Pancreas (tissue), 10 donors: ENCODE measurements at places on chromosomes 7 and 10. TPM values are rescaled to one million over a fixed set of nuclear protein-coding genes. Genes with fewer than 3 reads are reported as not detected.
A peak's percentile ranks its signal among the peaks of the same experiment; 100 is the strongest.

- no peak for DNase-seq
- H3K4me1 ChIP-seq: peaks cover 6% of the 10 kb centered on the region
- no peaks in the 10 kb centered on the region for H3K36me3 ChIP-seq
- H3K4me3 ChIP-seq: peak overlapping the region; percentile 1
- no peaks in the 10 kb centered on the region for H3K27me3 ChIP-seq
- H3K27ac ChIP-seq: no peak overlapping the region
These were observed 2.0 kb downstream of the NRP1 start for GRCh38 chr10:33332183-33333065.

GRCh38 chr10:75399461-75400162 lies 2.0 kb downstream of the ZNF503 start:
- peak overlapping the region; percentile 97 for H3K27ac ChIP-seq
- no peaks in the 10 kb centered on the region for H3K4me1 ChIP-seq
- H3K4me3 ChIP-seq: peak overlapping the region; percentile 93
- H3K27me3 ChIP-seq: no peaks in the 10 kb centered on the region
- no peaks in the 10 kb centered on the region for H3K36me3 ChIP-seq
- DNase-seq: peak; percentile 78

ASB15 gene
- not detected for total RNA-seq

- H3K27me3 ChIP-seq: no peaks in the 10 kb centered on the region
- H3K4me1 ChIP-seq: no peaks in the 10 kb centered on the region
- no peak overlapping the region for H3K27ac ChIP-seq
- DNase-seq: no peak
- H3K4me3 ChIP-seq: no peak overlapping the region
These were observed 51.1 kb downstream of the CYP26A1 start for GRCh38 chr10:93124580-93125318.
